ENCODE measurements at places on chromosomes 6 and 20.

GRCh38 chr6:68761985-68762384 lies 126.9 kb downstream of the ADGRB3 start:
- DNase-seq, result no peak

GRCh38 chr6:162670345-162670744 lies 57.2 kb downstream of the PRKN start:
- no peak for DNase-seq

- no peak for DNase-seq
Observed at GRCh38 chr6:6915219-6915618, 192.5 kb upstream of the RREB1 start.

DNA sequence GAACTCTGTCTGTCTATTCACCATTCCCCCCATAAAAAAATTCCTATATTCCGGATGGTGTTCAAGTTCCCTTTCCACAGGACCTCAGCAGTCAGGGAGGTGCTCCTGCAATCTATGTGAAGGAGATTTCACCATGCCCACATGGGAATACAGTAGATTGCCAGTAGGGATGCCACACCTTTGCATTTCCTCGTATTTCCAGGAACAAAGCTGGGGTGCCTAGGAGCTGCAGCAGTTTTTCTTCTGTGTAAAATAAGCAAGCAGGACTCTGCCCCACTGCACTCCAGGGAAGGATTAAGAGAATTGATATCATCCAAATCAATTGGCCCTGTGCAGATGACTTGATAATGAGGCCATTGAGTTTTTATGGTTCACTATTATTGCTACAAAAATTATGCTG lies 7.4 kb upstream of the KIF16B start:
- no peak for DNase-seq

DNA sequence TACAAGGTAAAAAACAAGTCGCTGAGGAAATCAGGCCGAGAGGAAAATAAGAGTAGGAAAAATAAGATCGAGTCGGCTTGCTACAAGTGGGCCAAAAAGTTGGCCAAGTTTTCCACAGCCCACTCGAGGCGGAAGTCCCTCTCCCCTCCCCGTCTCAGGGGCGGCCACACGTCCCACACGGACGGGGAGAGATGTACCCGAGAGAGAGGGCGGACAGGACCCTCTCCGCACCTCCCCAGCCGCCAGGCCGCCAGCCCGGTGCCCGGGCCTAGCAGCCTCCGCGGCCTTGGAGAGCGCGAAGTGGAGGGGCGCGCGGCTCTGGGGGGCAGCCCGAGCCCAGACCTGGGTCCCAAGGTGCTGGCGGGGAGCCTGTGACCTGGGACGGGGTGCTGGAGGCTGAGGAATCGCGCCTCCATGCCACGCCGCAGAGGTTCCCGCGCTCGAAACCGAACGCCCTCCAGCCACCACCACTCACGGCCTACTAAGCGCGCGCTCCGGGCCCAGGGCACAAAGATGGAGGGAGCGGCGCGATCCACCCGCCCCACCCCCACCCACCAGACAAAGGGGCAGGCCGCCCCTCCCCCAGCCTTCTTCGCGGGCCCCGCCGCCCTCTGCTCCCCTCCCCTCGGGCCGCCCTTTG lies 1.9 kb upstream of the HMGA1 start:
- no peak for DNase-seq

- peak; percentile 88 for DNase-seq
Observed at GRCh38 chr6:125421836-125422235, 120.1 kb upstream of the HDDC2 start.

GRCh38 chr20:38084425-38084951 lies 50.9 kb downstream of the RPRD1B start:
- peak; percentile 73 for DNase-seq

GRCh38 chr6:98941319-98941718 lies 6.4 kb downstream of the FBXL4 start:
- no peak for DNase-seq

GRCh38 chr20:41373931-41374920 lies 7.6 kb upstream of the EMILIN3 start:
- DNase-seq, result no peak

DNA sequence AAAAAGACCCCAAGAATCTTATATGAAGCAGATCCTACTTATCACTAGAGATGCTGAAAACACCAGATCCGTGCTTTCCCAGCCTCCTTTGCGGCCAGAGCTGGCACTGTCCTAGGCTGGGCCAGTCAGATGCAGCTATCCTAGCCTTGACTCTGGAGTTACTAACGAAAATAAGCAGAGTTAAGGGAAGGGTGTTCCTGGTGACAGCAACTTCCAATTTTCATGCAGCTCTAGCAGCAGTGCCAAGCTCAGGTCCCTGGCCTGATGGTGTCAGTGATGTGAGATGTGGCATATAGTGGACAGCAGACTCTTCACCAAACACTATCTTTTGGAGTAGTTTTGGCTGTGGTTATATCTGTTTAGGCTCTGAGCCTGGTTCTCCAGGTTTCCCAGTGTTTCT lies 25.6 kb upstream of the ABCC10 start:
- no peak for DNase-seq

- DNase-seq, result no peak
Observed at GRCh38 chr6:143050509-143050908, 10.2 kb upstream of the AIG1 start.

DNA sequence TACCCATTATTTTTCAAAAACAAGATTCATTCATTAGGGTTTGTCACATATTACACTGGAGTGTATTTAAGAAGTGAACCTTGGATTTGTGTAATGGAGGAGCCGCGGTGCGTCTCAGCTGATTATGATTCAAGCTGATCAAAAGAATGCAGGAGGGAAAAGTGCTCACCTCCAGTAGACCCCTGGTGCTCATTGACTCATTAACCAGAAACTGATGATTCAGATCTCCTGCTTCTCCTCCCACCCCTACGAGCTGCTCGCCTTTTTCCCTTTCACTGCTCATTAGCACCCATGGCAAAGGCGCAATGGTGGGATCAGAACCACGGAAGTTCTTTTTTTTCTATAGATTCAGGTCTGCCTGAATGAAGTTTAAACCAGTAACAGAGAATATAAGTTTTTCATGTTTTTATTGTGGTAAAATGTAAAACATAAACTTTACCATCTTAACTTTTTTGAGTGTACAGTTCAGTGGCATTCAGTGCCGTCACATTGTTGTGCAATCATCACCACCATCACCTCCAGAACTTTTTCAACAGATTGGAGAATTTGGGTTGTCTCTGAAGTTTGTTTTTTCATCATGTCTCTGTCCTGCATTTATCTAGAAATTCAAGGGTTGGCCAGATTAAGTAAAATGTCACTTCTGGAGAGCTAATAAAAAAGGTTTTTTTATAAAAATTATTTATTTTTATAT lies 101.6 kb downstream of the LINC00237 start:
- DNase-seq, result no peak

DNA sequence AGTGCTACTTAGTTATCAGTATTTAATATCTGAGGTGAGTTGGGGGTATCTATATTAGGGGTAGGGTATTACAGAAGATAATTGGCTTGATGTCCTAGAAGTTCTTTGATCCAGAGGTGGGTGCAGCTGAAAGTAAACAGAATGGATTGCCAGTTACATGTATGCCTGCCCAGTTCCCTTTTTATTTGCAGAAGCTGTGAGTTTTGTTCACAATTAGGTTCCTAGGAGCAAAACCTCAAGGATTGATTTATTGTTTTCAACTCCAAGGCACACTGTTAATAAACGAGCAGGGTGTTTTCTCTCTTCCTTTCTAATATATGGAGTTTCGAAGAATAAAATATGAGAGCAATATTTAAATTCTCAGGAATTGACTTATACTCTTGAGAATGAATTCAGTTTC lies 129.0 kb downstream of the SULF2 start:
- DNase-seq, result no peak

GRCh38 chr20:49885558-49886332 lies 29.6 kb downstream of the SPATA2 start:
- DNase-seq, result no peak

DNA sequence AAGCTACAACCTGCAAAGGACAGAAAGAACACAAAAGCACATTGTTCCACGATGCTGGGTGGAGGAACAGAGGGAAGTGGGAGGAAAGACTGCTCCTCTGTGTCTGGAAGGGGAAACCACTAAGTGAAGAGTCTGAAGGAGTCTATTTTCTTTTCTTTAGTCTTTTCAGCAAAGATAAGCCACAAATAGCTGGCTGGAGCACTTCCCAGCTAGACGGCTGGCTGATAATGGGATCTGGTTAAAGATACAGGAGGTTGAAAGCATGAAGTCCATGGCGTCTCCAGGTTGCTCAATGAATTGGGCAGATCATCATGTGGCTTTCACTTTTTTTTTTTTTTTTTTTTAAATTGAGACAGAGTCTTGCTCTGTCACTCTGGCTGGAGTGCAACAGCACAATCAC lies 154.0 kb upstream of the KCNG1 start:
- no peak for DNase-seq

DNA sequence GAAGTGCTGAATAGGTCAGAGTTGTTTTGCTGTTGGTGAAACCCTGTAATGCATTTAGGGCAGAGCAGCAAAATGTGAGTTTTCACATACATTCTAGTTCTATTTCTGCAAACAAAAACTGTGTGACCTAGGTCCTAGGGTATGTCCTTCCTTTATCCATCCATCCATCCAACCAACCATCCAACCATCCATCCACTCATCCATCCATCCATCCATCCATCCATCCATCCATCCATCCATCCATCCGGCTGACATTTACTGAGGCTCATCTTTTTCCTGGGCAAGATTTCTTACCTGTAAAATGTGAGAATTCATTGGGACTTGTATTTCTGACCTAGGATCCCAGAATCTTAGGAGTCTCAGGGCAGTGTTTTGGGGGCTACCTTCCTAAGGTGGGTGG lies 14.5 kb downstream of the PNPLA1 start:
- DNase-seq, result no peak

Measured in retinal pigment epithelial cell (primary cell).